Metanephros (tissue), 2 donors: ENCODE measurements at places on chromosomes 3 and 15. TPM values are rescaled to one million over a fixed set of nuclear protein-coding genes. Genes with fewer than 3 reads are reported as not detected.

Gene RBM5
- total RNA-seq: 261 TPM

Gene POLQ
- 3.8 TPM for total RNA-seq

Gene C3orf22
- total RNA-seq: 0.12 TPM

Gene ERICH6
- not detected for total RNA-seq

Gene MED12L
- 5.9 TPM for total RNA-seq

Gene MAPKBP1
- 25.4 TPM for total RNA-seq

Gene WDR93
- total RNA-seq: 1.6 TPM

Gene ZNF620
- total RNA-seq: 8.9 TPM

Gene NANOGP8
- total RNA-seq: 1.7 TPM

Gene BOC
- total RNA-seq: 40.6 TPM

Gene HTD2
- total RNA-seq: 14.8 TPM

Gene PAK6
- total RNA-seq: 9.8 TPM

Gene SERP1
- 209 TPM for total RNA-seq

Gene NR1I2
- total RNA-seq: 0.47 TPM

Gene ZNF80
- 0.06 TPM for total RNA-seq

Gene CAMK1
- total RNA-seq: 29.7 TPM

Gene TRIM71
- total RNA-seq: 6.9 TPM

Gene DNAJA4
- 32.1 TPM for total RNA-seq

Gene TUBGCP4
- 17.3 TPM for total RNA-seq

Gene ARGFX
- total RNA-seq: not detected

Gene P2RY13
- 1.2 TPM for total RNA-seq

Gene RTP3
- total RNA-seq: not detected

Gene SEC22A
- 30.1 TPM for total RNA-seq

Gene P3H2
- 73.9 TPM for total RNA-seq

Gene MCF2L2
- 0.53 TPM for total RNA-seq

Gene COL6A5
- total RNA-seq: 0.06 TPM

Gene CIDEC
- 0.18 TPM for total RNA-seq

Gene CHST13
- total RNA-seq: 7.9 TPM
